ENCODE measurements at places on chromosomes 6 and 20.

GRCh38 chr6:159645640-159646039 is 47.4 kb downstream of the SOD2 start:
- no peak for DNase-seq

GRCh38 chr6:79468116-79468515 is 69.1 kb downstream of the LCA5 start:
- DNase-seq, result no peak

DNA sequence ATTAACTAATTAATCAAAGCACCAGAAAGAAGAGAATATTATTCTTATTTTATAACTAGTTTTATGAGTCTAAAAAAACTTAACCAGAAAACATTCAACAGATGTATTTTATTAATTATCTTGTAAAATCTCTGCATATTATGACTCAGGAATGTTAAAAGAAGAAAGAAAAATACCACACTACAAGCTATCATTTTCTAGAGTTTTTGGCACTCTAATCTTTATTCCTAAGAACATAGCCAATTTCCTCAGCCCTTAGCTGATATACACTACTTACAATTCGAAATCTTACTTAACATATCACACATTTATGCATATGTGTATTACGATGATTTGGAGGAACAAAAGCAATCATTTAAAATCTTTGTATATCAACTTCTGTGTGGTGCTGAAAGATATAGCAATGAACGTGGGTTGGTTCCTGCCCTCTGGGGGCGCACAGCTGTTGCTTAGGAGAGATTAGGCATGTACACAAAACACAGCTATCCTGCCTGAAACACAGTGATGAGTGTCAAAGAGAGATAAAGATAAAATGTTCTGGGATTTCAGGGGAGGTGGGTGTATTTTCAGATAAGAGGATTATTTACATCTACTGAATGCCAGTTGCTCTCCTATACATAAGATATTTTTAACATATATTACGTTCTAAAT is 404.5 kb downstream of the SYNE1 start:
- no peak for DNase-seq

- DNase-seq, result no peak
Observed at GRCh38 chr6:151269321-151269995, 29.7 kb downstream of the AKAP12 start.

- no peak for DNase-seq
Observed at GRCh38 chr6:13550656-13551055, 23.7 kb upstream of the SIRT5 start.

- DNase-seq, result no peak
Observed at GRCh38 chr6:158554611-158555361, 5.1 kb upstream of the TMEM181 start.

DNA sequence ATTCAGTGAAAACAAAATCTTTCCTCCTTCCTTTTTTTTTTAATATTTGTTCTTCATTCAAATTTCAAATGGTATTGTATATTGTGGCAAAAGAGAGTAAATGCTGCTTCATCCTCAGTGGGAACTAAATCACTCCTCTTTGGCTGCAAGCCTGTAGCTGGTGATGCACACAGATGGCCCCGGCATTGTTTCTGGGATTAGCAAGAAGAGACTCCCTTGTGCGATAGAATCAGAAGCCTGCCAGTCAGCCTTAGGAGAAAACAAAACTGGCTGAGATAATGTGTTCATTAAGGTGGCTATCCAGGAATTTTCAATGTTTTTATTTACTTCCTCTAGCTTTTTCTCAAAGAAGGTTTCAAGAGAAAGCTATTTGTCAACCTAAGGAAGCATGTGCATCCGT is 20.7 kb upstream of the ELOVL2 start:
- DNase-seq, result no peak

DNA sequence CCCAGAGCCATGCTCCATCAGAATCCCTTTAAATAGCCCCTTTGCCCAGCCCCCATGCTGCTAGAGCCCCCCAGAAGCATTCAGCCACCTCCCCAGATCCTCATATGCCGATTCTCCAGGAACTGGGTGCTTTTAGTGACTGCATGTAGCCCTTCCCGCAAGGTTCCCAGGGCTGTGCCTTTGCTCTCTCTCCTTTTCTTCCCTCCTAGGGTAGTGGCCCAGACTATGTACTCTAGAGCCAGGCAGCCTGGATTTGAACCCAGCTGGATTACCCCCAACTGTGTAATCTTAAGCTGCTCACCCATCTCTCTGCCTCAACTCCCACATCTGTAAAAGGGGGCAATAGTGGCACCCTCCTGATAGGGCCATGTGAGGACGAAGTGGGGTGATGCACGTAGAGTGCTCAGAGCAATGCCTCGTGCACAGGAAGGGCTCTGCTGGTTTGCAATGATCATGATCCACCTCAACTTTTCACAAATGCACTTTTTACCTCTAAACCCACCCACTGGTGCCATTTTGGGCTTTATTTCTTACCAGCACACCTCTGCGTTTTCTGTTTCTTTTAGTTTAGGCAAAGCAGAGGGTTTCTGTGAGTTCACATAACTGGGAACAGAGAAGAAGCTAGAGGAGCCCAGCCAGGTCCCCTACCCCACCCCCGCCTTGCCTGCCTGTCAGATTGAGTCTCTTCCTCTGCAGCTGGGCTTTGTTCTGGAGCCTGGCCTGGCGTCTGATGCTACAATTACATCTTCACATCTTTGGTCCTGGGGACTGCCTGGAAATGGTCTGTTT is 396.5 kb downstream of the RNGTT start:
- no peak for DNase-seq

DNA sequence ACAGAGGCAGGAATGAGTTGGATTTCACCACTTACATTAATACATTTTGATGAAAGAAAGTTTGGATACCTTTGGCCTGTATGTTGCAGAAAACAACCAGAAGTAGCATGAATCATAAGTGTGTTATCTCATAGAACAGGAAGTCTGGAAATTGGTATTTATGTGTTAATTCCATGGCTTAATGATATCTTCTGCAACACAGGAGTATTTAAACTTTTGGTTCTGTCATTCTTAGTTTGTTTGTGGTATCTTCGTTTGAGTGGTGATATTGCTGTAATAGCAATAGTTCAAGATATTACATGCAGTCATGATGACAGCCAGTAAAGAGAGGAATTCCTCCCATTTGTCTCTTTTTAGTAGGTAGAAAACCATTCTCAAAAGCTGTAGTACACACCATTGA is 177.3 kb downstream of the CDKAL1 start:
- no peak for DNase-seq

GRCh38 chr6:32439139-32439538 is 548 bp upstream of the HLA-DRA start:
- DNase-seq, result no peak

DNA sequence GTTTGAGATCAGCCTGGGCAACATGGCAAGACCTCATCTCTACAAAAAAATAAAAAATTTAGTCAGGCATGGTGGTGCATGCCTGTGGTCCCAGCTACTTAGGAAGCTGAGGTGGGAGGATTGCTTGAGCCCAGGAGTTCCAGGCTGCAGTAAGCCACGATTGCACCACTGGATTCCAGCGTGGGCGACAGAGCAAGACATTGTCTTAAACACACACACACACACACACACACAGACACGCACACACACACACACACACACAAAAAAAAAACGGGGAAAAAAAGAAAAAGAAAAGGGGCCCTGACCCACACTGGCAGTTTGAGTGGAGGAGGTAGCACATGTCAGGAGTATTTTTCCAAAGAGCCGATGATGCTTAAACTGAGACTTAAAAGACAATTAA is 122.2 kb downstream of the AFG1L start:
- DNase-seq, result no peak
